ENCODE measurements at places on chromosomes 12 and 14. TPM values are rescaled to one million over a fixed set of nuclear protein-coding genes. Genes with fewer than 3 reads are reported as not detected.
A peak's percentile ranks its signal among the peaks of the same experiment; 100 is the strongest.

Gene KLRC1
- polyA plus RNA-seq = 0.73 TPM

Gene NGDN
- polyA plus RNA-seq = 57.5 TPM

Gene DCTN2
- polyA plus RNA-seq = 226 TPM

Gene RND1
- polyA plus RNA-seq = 2.1 TPM

Gene GPD1
- polyA plus RNA-seq = 0.10 TPM

DNA sequence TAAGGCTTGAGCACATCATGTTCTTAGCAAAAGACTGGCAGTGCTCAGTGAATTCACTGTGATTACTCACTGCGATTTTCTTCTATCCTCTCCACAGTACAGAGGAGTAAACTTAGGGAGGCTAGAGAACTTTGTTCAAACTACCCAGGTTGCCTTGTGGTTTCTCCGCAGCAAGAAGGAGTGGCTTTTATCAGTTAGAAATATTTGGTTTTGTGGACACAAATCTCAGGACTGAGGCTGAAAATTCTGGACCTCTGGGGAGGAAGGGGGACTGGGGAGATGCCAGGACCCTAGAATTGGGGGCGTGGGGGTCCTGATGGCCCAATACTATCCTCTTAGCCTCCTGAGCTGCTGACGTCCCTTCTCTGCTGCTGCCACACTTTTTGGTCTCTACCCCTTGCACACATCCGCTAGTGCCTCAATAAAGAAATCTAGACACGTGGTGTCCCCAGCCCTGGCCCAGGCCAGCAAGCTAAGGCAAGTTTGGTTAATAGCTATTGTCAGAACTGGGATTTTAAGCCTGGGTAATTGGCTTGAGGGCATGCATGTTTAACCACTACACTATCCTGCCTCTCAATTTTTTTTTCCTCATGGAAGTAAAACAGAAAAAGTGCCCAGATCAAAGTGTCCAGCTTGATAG, 842 bp downstream of the OAS2 start:
- no peaks in the 10 kb centered on the region for H3K36me3 ChIP-seq
- peaks cover 2% of the 10 kb centered on the region for H3K4me1 ChIP-seq
- no peak for DNase-seq
- H3K27ac ChIP-seq = no peak overlapping the region
- peak overlapping the region; percentile 19 for H3K4me3 ChIP-seq
- H3K27me3 ChIP-seq = no peaks in the 10 kb centered on the region

DNA sequence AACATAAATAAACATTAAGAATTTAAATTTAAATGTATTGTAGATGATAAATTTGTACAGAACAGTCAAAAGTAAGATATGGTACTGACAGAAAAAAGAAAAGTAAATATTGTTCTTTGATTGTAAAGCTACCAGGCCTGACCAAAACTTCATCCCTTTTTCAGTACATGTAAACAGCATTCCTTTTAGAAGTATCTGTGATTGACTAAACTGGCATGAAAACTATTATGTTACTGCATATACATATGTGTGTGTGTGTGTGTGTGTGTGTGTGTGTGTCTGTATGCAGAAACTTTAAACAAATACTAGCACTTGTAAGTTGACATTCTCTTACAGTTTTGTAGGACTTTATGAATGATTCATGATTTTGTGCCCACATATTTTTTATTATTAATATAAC, 270.9 kb downstream of the C12orf50 start:
- no peak for DNase-seq
- H3K4me1 ChIP-seq = no peaks in the 10 kb centered on the region
- H3K27me3 ChIP-seq = peaks cover 2% of the 10 kb centered on the region
- H3K36me3 ChIP-seq = no peaks in the 10 kb centered on the region
- H3K4me3 ChIP-seq = no peak overlapping the region

- no peaks in the 10 kb centered on the region for H3K27me3 ChIP-seq
- H3K27ac ChIP-seq = no peak overlapping the region
- no peak overlapping the region for H3K4me3 ChIP-seq
- no peaks in the 10 kb centered on the region for H3K4me1 ChIP-seq
Observed at GRCh38 chr12:108948367-108948766, 68.5 kb downstream of the DAO start.

DNA sequence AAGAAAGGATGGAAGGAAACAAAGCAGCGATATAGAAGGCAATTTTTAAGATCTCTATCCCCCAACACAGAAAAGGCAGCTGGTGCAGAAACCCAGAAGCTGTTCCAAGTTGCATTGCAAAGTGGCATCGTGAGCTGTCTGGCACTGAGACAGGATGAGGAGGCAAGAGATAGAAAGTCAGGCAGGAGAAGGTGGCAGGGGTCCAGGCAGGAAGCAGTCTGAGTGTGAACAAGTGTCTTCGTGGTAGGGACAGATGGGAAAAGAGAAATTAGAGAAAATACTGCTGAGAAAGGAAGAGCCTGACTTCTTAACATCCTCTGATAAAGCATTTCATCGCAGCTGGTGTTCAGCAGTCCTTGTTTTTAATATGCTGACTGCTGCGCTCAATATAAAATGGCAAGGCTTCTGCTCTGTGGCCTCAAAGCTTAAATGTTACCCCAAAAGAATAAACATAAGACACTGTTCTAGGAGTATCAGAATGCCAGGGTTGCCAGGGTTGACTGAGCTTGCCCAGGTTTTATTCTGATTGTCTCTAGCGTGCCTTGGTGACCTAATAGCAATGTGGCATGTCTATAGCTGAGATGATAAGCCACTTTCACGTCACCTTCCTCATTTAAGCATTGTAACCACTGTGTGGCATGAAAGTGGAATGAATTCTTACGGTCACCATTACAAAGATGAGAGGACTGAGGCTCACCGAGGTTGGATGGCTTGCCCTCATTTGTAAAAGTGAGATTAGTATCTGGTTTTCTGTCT, 397.6 kb downstream of the NUAK1 start:
- peak; percentile 43 for DNase-seq
- peaks cover 5% of the 10 kb centered on the region for H3K4me1 ChIP-seq
- H3K36me3 ChIP-seq = no peaks in the 10 kb centered on the region
- no peaks in the 10 kb centered on the region for H3K27me3 ChIP-seq

GRCh38 chr14:96627386-96627785, 125.2 kb downstream of the PAPOLA start:
- no peaks in the 10 kb centered on the region for H3K4me1 ChIP-seq
- H3K4me3 ChIP-seq = no peak overlapping the region
- no peak for DNase-seq
- no peaks in the 10 kb centered on the region for H3K27me3 ChIP-seq
- H3K36me3 ChIP-seq = no peaks in the 10 kb centered on the region

DNA sequence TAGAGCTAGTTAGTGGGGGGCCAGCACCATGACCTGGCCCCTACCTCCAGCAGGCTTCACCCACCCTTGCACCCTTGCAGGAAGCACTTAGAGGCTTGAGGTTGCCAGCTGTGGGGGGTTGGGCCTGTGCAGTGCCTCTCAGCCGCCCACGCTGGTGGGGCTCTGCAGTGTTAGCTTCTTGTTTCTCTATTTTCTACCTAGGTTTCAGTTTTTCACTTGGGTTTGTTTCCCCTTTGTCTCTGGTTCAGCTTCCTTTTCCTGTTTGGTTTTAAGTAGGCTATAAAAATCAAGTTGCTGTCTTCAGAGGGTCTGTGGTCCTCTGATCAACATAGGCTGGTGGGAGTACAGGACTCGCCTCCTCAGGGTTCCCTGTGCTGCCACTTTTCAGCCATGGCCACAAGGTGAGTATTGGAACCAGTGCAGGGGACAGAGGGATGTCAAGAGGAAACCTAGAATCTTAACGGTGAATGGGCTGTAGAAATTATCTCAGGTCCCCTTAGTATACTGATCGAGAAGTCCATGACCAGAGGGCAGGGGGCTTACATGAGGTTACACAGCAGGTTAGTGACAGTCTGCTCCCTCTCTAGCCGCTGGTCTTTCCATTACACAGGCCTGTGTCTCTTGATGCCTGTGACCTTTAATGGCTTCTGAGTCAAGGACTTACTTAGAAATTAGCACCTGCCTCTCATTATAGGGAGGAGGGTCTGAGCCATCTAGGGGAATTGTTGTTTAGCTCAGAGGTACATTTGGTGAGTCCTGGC, at the start of gene EVL:
TSS of gene EVL (plus strand) at position 312 of the 761 bp plus-strand sequence. CDS start at position 391, 79 bp downstream.
- H3K4me3 ChIP-seq = peak within 1 kb of the TSS; percentile 18
- no peaks in the 10 kb centered on the region for H3K27me3 ChIP-seq
- H3K36me3 ChIP-seq = no peaks in the 10 kb centered on the region
- DNase-seq = no peak
- no peaks in the 10 kb centered on the region for H3K4me1 ChIP-seq
- H3K27ac ChIP-seq = no peak within 1 kb of the TSS

DNA sequence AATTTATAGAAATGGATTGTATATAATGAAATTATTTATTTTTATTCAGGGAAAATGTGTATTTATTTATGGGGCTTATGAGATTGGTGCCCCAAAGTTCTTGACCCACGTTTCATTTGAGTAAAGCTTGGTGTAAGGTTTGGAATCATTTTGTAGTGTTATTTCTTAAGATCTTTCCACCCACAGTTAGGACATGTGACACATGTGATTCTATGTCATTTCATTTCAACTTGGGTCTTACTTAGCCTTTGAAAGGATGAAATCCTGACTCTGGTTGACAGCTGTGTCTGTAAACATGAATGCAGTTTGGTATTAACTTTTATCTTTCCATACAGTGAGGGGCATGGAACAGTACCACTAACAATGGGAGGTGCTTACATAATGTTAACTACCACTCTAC, 51.7 kb downstream of the FLRT2 start:
- H3K4me3 ChIP-seq = no peak overlapping the region
- no peaks in the 10 kb centered on the region for H3K36me3 ChIP-seq
- DNase-seq = no peak
- H3K27ac ChIP-seq = no peak overlapping the region
- H3K27me3 ChIP-seq = no peaks in the 10 kb centered on the region

Data from ovary (tissue), 10 donors.